WERI-Rb-1 (cell line): ENCODE measurements at places on chromosomes 1 and 21.

- DNase-seq = no peak
These were observed 425.7 kb upstream of the USP24 start for GRCh38 chr1:55640708-55641473.

DNA sequence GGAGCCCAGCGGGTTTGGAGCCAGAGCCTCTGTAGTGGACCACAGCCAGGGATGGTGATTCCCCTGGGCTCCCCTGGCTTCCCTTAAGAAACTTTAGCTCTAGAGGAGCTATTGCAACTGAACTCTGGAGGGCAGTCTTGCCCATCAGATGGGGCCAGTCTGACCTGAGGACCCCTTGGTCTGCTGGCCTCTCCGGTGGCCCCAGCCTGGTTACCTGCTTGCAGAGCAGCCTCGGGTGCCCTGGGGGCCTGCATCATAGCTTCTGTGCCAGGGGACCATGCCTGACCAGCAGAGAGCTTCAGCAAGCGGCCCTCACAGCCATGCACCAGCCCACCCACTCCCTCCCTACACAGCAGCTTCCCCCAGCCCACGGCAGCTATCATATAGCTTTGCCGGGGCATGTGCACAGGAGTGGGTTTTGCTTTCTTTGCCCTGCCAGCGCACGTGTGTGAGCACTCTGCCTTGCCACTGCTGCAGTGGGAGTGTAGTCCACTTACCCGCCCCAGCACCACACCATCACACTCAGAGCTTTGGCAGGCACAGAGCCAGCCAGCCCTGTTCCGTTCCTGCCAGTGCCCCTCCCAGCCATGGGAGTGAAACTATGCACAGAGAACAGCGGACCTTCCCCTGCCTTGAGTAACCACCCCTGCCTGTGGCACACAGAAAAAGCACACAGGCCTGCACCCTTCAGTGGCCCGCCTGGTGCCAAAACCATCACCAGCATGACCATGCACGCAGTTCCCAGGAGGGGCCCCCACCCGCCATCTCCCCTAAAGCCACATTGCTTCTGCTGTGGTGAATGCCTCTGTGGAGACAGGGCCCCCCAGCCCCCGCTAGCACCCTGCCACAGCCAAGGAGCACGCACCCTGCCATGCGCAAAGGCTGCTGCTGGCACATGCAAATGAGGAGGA, 442.9 kb upstream of the NEGR1 start:
- peak; percentile 66 for DNase-seq

- DNase-seq = peak; percentile 51
These were observed 833 bp upstream of the DIP2A start for GRCh38 chr21:46457801-46458314.

DNA sequence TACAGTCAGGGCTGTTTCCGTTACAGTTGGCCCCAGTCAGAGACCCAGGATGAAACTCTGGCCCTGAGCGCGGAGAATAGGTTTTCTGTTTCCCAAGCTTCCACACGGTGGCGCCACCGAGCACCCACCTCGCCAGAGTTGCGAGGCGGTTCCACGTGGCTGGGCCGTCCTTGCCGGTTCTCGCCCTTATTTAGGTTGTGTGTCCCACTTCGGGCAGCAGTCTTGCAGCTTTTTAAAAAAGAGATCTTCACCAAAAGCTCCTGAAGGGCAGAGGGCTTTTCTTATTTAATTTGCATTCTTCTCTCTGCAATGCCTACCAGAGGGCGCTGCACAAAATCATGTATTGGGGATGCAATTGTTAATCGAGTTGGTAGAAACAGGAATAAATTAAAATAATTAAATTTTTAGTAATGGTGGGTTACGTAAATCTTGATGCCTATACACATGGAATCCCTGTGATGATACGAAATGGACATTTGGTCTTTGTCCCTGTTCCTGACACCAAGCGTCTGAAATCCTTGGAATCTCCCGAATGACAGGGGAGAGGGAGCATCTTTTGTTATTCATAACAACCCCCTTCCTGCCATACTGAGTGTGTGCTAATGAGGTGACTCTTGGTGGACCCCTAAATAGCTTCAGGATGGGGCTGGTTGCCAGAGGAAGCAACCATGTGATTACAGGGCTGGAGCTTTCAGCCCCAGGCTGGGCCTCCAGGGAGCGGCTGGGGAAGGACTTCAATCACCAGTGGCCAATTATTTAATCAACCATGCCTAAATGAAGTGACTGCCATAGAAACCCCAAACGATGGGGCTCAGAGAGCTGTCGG, 5.6 kb upstream of the S100A7 start:
- DNase-seq = peak; percentile 88

GRCh38 chr1:44881011-44881632, 38.1 kb upstream of the PTCH2 start:
- DNase-seq = no peak

DNA sequence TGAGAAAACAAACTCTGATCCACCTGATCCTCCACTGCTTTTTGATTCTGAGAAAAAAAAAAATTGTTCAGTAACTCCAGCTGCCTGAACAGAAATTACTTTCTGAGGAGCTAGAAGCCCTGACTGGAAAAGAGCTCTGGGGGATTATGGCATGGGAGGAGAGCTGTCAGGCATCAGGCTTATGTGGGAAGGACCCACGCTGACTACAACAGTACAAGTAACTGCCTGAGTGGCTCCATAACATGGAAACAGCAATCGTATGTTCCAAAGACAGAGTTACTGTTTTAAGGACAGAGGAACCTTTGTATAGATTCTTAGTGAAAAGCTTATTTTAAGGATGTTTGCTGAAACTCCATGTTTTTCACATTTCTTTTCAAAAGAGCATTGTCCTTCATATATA, 1.2 kb upstream of the ANGPTL7 start:
- peak; percentile 48 for DNase-seq

- no peak for DNase-seq
These were observed 39.6 kb upstream of the RXRG start for GRCh38 chr1:165484532-165484931.

GRCh38 chr1:67850611-67851075, 17.4 kb upstream of the GNG12 start:
- no peak for DNase-seq

DNA sequence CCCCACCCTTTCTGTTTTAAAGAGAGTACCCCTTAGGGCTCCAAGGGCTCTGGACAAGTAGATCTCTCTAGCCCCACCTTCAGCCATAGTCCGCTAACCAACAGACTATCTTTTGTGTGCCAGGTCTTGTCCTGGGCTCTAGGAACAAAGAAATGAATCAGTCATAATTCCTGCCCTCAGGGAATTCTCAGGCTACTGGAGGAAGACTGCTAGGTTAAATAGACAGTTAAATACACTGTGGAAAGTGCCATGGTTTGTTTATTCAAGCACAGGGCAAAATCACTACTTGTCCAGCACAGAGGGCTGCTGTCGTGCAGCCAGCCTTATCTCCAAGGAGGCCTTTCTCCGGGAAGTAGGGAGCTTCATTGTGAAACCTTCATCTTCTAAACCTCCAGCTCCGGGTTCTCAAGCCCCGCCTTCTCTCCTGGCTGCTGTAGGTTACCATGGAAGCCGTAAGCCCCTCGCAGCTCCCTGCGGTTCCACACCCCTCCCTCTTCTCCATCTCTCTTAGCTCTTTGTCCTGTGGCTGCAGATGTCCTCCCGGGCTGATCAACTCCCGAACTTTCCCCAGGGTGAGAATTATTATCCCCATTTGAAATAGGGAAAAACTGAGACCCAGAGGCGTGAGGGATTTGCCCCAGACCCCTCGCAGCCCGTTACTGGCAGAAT, 29.8 kb downstream of the SHISAL2A start:
- DNase-seq = peak; percentile 52

- no peak for DNase-seq
These were observed 1.5 kb downstream of the STUM start for GRCh38 chr1:226549937-226550671.

GRCh38 chr1:212698467-212699103, 1.1 kb downstream of the BATF3 start:
- DNase-seq = no peak

- no peak for DNase-seq
These were observed 7.1 kb downstream of the RAD54L start for GRCh38 chr1:46254668-46255067.

DNA sequence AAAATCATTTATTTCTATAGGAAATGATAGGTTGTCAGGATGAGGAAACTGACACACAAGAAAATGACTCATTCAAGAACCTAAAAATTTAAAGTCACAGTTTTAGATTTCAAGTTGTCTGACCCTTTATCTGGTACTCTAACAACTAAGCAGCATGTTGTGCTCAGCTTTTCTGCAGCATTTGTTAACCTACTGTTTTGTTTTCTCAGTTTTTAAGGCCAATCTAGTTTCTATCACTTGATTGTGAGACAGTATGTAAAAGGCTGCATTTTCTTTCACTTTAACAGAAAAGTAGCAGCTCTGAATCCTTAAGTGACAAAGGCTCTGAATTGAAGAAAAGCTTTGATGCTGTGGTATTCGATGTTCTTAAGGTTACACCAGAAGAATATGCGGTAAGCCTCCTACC, 59.1 kb downstream of the RALGPS2 start:
- DNase-seq = no peak

- no peak for DNase-seq
These were observed 53.4 kb downstream of the MACO1 start for GRCh38 chr1:25484096-25484495.

GRCh38 chr1:87696483-87696882, 367.8 kb downstream of the LMO4 start:
- no peak for DNase-seq

- DNase-seq = no peak
These were observed 73.5 kb downstream of the KAZN start for GRCh38 chr1:14672005-14672404.

GRCh38 chr1:18972991-18973390, 16.5 kb upstream of the IFFO2 start:
- no peak for DNase-seq

DNA sequence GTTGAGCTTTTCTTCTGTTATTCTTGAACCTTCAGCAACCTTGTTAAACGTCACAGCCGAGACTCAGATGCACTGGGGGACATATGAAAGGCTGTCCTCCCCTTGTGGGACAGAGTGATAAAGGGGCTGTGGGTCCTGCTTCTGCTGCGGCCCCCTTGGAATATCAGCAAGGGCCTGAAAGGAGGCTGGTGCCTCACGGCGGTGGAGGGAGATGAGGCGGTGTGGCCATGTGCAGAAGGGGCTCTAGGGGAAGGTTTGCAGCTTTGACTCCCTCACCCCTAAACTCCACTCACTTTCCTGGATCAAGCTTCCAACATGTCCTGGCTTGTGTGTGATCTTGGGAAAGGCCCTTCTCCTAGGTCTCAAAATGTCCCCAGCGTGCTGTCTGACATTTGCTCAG, 270.7 kb upstream of the CSF3R start:
- DNase-seq = no peak

DNA sequence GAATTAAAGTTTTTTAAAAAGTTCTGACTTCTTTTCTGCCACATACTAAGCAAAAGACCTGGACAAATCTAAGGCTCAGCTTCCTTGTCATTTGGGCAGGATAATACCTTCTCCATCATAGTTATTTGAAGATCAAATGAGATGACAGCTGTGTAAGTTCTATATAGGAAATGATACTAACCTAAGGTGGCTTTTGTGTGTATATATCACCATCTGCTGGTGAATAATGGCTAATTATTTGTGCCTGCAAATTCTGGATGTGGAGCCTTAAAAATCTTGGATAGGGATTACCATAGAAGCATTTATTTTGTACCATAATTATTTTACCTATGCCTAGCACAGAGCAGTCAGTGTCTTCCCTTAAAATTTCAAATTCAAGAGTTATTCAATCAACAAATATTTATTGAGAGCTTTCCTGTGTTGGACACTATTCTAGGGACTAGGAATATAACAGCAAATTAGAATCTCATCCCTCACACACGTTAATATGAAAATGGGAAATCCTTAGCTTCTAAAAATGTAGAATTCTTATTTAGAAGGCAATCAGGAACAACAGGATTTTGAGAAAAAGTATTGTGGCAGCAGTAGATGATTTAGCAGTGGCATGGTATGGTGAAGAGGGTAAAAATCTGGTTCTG, 89.8 kb downstream of the TMEM200B start:
- no peak for DNase-seq

- DNase-seq = peak; percentile 38
These were observed 26.1 kb downstream of the ATP5PF start for GRCh38 chr21:25708467-25709065.

DNA sequence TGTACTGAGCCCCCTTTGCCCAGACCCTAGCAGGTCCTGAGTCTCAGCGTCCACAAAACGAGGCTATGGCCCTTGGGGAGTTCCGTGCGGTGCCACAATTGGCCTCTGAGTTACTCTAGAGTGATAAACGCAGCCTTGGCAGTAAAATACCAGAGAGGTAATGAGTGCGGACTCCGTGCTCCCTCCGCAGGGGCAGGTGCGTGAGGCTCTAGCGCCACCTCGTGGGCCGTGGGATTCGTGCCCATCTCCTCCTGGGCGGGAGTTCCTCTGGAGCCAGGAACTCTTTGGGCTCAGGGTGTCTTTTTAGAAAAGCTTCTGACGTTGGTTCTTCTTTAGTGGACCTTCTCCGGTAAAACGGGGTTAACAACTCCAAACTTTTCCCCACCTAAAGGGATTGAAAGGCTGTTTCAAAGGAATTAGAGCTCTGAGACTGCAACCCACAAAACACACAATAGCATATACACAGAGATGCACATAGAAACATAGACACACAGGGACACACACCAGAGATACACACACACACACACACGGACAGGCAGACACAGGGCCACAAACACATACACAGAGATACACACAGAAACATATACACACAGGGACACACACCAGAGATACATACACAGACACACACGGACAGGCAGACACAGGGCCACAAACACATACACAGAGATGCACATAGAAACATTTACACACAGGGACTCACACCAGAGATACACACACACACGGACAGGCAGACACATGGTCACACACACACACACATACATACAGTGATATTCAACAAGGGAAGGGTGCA, 99.4 kb downstream of the KCNJ15 start:
- DNase-seq = peak; percentile 89

GRCh38 chr1:240635466-240636256, 23.7 kb upstream of the GREM2 start:
- DNase-seq = peak; percentile 73

GRCh38 chr1:174999936-175000696, at the start of gene CACYBP:
CACYBP (plus strand) TSS chr1:174999947; CDS start chr1:175000181, 234 bp downstream.
- no peak for DNase-seq

DNA sequence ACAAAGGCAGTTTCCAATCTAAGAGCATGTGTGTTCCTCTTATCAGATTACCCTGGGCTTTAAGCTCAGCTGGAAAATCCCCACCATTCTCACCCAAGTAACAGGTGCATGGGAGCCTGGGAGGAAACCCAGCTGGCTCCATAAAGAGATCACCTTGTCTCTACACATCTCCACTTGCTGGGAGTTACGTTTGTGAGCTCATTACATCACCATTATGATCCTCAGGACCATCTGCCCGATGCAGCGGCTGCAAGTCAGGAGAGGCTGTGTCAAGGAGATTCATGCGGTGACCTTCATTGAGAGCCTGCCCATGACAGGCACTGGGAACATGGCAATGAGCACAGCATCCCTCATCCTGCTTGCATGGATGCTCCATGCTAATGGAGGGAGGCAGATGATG, 618.0 kb downstream of the NPHP4 start:
- peak; percentile 92 for DNase-seq

GRCh38 chr21:35645991-35646390, 414.3 kb downstream of the SETD4 start:
- DNase-seq = no peak
